Motor neuron (in vitro differentiated cells): ENCODE measurements at places on chromosomes 7 and 10.

DNA sequence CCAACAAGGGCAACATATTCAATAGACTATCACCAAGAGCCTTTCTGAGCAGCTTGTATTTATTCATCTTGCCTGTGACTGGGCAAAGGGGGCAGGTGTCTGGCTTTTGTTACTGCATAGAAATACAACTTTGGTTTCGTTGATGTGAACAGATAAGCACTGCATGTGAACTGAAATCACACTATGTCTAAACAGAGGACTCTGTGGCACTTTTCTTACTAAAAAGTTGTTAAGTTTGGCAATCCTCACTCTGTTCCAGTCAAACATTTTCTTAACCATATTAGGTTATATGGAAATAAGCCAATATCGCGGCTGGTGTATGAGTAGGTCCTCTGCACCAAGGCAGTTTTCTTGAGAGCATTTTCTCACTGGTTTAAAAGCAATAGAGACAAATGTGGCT is 48.5 kb downstream of the CALD1 start:
- ATAC-seq = no peak

DNA sequence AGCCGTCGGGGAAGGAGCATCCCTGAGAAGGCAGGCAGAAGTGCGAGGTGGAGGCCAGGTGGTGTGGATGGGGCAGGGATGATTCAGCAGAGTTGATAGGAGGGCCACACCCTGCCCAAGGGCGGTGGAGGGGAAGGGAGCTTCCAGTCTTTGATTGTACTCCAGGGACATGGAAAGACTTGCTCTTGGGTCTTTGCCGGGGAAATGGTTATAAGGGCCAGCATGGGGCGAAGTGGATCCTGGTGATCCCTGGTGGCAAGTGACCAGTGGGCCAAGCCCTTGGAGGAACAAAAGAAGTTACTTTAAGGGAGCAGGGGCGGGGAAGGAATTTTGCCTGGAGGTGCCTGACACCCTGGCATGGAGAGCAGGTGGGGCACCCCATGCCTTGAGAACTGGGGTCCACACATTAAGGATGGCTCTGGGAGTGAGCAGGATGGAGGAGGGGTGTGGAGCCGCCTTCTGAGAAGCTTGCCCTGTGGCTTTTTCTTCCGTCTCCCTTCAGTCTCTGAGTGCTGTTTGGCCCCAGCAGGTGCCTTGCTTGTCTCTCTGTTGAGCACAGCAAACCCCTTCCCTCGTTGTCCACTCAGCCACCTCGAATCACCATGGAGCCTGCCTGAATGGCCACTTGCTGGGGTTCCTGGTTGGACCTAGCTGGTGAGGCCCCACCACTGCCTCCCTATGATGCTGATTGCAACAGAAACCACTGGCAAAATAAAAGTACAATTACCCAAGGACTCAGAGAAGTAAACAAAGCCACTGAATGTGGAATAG is 83.9 kb downstream of the RAMP3 start:
- no peak for ATAC-seq

DNA sequence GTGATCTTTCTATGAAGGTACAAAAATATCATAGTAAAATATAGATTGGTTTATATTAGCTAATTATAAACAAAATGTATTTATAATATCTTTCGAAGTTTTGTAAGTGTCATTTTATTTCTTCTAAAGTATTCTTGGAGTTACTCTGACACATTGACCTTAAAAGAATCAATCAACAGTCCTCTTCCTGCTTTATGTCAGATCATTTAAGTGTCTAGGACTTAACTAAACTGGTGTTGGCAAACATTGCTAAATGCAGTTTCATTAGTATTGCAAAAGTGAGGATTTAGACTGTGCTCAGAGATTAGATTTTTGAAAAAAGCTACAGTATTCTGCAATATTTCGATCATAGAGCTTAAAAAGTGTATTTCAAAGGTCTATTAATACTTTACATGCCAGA is 10.3 kb downstream of the GLCCI1 start:
- ATAC-seq = no peak

DNA sequence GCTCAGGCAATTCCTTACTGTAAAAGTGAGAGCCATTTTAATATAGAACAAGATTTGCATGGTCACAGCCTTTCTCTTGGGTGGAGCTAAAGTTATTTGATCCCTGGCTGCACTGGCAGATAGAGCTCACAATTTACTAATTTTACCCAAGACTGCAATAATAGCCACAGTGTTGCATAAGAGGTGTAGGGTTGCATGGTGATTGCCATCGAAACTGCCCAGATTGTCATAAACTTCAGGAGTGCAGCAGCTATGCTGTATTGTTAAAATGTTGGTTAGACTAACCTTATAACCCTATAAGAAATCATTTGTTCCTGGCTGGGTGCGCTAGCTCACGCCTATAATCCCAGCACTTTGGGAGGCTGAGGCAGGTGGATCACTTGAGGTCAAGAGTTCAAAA is 50.0 kb downstream of the VCL start:
- no peak for ATAC-seq

DNA sequence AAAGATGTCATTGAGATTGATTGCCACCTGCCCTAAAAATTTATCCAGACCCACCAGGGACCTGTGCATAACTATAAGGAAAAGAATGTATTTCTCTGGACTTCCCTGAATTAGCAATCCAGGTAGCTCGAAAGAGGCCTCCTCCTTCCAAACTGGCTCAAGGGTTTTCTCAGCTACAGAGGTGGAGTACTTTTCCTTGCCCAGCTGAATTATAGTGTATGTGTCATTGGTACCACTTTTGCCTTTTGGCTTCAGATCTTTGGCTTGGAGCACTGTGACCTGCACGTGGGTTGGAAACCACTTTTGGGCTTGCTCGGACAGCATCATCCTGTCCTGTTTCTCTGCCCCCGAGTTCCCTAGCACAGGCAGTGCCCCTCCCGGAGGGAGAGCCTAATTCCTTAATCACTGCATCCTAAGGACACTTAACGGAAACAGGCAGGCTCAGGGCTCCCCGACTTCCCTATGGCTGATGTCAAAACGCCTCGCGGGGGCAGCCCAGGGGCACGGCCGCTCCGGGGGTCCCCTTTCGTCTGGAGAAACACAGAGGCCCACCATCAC is 825 bp downstream of the RAB11FIP2 start:
- peak; percentile 21 for ATAC-seq

DNA sequence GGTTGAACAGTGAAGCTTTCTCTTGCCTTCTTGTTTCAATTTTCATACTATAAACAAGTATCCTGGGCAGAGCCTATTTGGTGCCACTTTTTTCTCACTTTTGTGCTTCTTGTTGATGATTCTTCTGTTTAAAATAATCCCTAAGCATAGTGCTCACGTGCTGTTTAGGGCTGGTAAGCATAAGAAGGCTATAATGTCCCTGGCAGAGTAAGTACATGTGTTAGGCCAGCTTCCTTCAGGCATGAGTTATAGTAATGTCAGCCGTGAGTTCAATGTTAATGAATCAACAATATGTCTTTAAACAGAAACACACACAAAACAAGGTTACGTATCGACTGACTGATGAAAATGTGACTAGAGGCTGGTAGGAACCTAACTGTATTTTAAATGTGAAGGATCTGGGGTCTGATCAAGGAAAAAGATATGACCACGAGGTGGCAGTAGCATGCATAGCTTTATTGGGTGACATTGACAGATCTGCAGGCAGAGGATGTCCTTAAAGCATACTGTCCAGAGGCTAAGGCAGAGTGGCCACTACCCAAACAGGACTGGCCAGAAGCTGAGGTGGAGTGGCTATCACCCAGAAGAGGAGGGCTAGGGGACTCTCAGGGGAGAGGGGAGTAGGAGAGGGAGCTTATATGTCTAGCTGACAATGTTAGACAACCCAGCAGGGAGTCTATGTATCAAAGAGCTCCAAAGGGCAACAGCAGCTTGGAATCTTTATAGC is 113.7 kb downstream of the BRAF start:
- peak; percentile 100 for ATAC-seq

GRCh38 chr7:23689165-23689564 is 9.2 kb downstream of the FAM221A start:
- no peak for ATAC-seq

- ATAC-seq = no peak
These were observed 331.9 kb upstream of the NUPR2 start for GRCh38 chr7:56447864-56448693.

DNA sequence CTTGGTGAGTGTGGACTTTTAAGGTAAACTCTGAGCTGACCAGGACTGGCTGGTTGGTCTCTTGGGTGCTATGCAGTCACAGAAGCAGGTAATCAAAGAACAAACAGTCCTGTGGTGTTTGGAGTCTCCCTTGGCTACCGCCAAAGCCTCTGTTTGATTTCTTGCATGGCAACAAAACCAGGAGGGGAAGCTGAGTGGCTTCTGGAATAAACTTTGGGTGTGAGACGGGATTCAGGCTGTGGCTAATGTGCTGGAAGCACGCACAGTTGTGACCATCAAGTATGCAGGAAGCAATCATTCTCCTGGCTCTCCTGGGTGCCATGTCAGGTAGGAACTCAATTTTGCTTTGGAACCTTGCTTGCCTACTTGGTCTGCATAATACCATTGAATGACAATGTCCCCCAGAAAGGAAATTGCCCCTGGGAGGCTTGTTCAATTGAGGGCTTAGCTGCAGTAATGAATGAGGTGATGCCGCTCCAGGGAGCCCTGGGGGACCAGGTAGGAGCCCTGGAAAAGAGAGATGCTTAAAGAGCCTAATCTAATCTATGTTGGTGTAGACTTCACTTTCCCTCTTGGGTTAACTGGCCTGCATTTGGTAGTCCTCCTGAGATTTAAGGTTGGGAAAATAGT is at the start of gene CDHR3:
Gene CDHR3 (plus strand): TSS at position 227 of the 630 bp plus-strand sequence. CDS start 55 bp downstream, at position 282.
- ATAC-seq = no peak

DNA sequence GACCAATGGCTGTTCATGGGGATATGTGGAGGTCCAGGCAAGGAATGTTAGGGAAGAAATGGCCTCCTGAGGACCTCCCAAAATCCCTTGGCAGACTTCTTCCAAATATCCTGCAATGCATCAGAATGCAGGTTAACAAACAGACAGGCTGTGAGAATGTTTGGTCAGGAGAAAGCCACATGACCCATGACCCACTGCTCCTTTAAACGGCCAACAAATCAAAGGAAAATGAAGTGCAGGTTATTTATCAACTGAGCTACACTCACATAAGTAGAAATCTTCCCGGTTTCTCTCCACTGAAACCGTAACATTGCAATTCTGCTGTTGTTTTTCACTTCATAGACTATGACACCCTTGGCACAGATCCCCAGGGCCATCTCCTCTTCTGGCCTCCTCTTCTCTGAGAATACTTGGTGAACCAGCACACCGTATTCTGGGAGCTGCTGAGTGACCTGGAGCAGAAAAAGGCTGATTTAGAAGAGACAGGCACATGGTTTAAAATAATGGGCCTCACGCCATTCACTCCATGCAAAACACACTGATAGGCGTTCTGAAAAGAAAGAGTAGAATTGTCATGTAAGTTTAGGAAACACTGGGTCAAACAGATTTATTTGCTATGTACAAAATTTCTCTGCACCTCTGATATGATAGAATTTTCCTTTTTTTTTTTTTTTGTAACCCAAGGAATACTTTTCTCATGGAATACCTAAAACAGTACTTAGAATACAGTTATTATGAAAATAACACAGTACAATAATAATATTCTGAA is 67.8 kb downstream of the FRMPD2 start:
- ATAC-seq = no peak

DNA sequence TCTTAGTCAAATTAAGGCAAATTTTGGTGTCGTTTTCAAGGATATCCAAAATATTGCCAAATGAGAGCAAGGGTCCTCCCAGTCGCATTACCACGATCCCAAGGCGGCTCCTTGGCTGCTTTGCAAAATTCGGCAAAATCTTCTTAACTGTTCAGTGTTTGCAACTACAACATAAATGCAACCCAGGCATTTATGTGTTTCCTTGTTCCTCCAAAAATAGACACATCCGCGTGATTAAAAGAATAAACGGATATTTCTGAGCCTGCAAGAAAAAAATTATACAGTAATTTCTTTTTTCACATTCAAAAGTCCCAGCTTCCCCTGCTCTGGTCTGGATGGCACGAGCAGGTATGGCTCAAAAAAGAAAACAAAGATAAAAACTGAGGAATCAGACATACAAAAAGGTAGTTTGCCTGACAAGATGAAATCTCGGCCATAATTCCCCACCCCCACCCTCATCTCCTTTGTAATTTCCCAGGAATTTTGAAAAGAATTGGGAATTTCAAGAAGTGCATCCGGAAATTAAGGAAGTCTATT is 6.0 kb downstream of the SKIDA1 start:
- no peak for ATAC-seq
